ENCODE measurements at places on chromosomes 7 and 10.

GRCh38 chr10:58220769-58221451 lies 46.8 kb downstream of the IPMK start:
- DNase-seq, result no peak

GRCh38 chr10:11012421-11013295 lies 5.0 kb upstream of the CELF2 start:
- no peak for DNase-seq

DNA sequence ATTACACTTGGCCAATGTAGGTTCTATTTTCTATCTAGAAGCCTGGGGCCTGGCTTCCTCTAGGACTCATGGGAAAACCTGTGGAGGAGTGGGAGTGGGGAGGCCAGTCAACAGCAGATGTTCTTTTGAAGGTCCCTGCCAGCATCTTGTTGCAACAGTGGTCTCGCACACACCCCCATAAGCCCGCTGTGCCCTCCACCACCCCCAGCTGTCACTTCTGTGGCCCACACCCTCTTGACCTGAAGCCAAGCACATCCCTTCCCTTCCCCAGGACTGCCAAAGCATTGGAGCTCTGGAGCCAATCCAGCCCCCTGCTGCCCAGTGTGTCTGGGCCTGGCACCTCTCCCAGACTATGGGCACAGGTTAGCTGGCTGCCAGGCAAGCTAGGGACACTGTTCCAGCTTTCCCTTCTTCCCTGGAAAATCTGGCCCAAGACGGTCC lies 1.9 kb upstream of the STX1A start:
- DNase-seq, result no peak

DNA sequence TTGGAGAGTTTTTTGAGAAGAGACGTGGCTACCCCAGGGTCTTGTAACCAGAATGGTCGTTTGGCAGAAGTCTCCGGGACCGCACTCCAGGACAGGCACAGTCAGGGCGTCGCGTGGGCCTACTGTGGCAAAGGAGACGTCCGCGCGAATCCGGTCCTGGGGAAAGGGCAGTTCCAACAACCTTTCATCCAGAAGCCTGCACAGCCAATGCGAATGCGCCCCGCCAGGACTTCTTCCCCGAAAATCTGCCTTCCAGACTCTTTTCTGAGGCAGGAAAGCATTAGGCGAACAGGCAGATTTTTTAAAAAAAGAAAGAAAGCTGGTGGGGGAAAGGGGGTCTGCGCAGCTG lies 2.0 kb downstream of the HPSE2 start:
- no peak for DNase-seq

DNA sequence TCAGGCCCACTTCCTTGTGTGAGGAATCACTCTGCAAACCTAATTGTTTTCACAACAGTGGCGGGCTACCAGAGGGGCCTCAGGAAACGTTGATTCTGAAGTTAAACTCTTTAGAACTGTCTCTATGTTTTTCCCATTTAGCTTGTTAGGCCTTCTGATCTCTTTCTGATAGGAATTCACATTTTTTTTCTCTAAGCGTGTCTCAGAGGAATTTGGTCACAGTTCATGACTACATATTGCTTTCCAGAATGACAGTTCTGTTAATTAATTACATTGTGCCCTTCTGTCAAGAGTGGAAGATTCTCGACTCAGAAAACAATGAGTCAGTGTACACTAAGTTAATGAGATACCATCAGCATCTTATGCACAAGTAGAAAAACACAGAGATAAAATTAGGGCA lies 469.2 kb upstream of the C7orf33 start:
- DNase-seq, result no peak

GRCh38 chr7:77266291-77266794 lies 66.7 kb upstream of the FGL2 start:
- no peak for DNase-seq

DNA sequence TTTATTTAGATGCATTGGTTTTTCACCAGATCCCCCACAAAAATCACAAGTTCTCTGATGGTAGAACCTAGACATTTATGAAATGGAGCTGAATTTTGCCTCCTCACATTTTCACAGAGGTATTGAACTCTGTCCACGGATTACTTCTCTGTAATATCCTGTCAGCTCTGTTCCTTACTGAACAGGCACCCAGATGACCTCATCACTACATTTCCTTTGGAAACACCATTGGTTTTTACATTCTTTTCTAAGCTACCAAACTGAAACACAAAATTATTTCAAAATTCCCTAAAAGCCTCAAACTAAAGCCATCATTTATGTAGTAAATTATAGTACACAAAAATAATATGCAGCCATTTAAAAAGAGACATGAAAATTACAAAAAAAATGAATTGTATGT lies 98.3 kb upstream of the KCNIP2 start:
- no peak for DNase-seq

GRCh38 chr7:88396295-88396947 lies 89.7 kb upstream of the STEAP4 start:
- DNase-seq, result no peak

GRCh38 chr7:111029574-111030251 lies 61.2 kb upstream of the LRRN3 start:
- DNase-seq, result no peak

- no peak for DNase-seq
Measured at GRCh38 chr7:133556553-133556952, 303.7 kb downstream of the EXOC4 start.

DNA sequence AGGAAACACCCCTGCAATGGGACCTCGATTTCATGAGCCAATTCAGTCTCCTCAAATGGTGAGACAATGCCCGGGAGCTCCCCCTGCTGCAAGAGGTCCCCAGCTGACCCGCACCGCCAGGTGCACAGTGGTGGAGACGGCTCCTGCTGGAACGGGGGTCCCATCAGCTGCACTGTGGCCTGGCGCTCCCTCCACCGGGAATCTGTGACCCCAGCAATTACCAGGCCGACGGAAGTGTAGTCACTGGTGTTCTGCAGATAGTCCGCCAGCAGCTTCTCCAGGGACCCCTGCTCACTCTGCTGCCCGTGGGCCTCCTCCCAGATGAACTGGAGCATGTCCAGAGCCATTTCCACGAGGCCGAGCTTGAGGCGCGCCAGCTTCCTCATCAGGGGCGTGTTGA lies 64.9 kb upstream of the NKX6-2 start:
- no peak for DNase-seq

- no peak for DNase-seq
Measured at GRCh38 chr10:99533496-99534449, 1.0 kb downstream of the NKX2-3 start.

DNA sequence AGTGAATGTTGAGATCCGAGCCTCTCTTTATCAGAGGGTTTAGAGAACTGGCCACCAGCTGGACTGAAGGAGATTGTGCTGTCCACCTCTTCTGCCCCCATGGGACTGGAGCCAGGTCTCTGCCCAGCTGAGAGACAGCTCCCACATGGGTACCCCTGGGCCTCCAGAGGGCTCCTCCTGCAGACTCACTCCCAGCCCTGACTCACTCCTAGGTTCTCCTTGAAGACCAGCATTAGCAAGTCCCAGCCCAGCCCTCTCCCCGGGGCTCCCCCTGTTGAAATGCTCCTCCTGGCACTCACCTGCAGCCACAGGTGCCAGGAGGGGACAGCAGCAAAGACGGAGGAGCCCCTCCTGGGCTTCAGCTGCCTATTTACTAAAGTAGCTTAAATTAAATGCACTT lies 126.9 kb downstream of the CXCL12 start:
- no peak for DNase-seq

DNA sequence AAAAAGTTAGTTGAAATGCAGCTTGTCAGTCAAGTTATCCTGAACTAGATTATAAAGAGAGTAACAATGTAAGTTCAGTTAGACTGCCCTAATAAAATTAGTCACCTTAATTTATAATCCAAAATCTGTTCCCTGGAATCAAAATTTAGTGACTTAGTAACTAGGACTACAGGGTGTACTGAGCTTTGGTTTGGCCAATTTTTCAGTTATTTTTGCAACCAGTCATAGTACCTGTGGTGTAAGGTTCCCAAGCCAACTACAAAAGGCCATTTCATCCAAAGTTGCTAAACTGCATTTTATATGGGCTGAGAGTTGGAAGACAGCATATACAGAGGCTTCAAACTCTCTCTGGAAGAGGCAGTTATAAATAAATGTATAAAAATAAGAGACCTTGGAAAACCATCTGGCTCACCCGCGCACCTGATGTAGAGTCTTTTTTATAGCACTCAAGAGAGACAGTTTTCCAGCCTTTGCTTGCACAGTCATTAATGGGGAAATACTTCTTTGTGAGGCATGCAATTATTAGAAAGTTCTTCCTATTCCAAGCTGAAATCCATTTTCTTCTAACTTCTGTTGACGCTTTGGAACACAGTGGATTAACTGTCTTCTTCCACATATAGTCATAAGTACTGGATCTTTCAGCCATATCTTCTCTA lies 59.2 kb downstream of the PUS7 start:
- DNase-seq, result no peak

- no peak for DNase-seq
Measured at GRCh38 chr7:112112822-112113255, 93.4 kb downstream of the DOCK4 start.

DNA sequence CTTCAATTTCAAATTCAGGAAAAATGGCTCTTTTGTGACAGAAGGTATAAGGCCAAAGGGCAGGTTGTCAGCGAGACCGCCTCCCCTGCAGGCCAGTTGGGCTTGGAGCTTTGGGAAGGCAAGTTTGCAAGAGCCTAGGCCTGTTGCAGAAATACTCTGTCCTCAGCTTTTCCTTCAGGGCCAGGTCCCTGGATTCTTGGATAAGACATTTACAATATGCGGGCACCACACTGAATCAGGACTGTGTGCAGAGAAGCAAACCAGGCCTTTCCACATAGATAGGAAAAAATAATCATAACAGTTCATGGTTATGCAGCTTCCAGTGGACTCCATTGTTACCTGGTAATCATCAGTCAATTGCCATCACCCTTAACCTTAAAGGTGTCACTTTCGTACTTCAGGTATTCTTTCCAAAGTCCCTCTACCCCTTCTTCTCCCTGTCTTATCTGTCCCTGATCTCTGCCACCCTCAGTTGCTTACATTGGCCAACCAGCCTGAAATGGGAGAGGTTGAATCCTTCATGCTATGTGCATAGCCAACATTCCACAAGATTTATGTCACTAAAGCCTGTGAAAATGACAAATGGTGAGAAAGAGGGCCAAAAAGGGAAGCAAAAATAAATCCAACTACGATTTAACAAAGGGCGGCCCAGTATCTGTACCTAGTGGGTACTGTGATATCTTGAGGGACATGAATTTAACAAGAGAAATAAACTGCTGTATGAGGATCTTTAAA lies 304.5 kb upstream of the NFE2L3 start:
- DNase-seq, result no peak

- DNase-seq, result peak; percentile 42
Measured at GRCh38 chr10:13347043-13347499, 1.0 kb downstream of the SEPHS1 start.

- DNase-seq, result no peak
Measured at GRCh38 chr10:95467162-95467599, 94.0 kb downstream of the SORBS1 start.

DNA sequence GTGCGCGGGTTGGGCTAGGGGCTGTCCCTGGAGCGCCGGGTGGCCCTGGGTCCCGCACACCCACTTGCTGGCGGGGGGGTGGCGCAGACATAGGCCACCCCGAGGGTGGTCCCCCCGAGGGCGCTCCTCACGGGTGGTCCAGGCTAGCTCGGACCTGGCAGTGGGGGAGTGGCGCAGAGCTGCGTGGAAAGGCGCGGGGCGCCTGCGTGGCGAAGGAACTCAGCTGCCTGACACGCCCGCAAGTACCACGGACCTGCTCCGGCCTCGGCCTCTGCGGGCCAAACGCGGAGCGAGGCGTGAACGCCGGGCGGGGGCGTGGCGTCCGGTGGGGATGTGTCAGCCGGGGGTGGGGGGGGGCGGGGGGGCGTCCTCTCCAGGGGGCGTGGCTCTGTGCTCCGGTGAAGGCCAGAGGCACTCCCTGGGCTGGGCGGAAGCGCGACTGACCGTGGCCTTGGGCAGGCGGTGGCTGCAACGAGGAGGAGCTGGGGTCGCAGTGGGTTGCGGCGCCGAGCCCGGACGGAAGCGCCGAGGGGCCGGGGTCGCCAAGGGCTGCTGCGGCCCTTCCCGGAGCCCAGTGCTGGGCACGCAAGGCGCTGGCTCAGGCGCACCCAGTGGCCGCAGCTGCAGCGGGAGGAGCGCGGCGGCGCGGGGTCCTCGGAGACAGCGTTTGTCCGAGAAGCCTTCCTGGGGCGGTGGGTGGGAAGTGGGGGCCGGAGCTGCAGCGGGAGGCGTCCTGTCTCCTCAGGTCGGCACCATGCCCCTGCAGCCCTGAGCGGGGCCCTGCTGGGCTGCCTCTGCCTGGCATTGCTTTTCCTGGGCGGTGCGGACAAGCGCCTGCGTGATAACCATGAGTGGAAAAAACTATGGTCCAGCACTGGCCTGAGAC lies 58.9 kb upstream of the NUPR2 start:
- DNase-seq, result no peak

GRCh38 chr7:45071528-45071927 lies 17.2 kb downstream of the NACAD start:
- DNase-seq, result no peak

DNA sequence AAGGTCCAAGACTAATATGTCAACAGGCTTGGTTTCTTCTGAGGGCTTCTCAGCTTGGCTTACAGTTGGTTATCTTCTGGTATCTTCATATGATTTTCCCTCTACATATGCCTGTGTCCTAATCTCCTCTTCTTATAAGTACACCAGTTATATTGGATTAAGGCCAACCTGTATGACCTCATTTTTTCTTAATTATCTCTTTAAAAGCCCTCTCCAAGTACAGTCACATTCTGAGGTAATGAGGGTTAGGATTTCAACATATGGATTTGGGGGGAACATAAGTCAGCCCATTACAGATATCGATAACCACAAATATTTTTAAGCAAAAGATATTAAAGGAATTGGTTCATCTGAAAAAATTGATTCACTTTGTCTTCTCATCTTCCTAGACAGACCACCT lies 49.2 kb downstream of the IQUB start:
- no peak for DNase-seq

DNA sequence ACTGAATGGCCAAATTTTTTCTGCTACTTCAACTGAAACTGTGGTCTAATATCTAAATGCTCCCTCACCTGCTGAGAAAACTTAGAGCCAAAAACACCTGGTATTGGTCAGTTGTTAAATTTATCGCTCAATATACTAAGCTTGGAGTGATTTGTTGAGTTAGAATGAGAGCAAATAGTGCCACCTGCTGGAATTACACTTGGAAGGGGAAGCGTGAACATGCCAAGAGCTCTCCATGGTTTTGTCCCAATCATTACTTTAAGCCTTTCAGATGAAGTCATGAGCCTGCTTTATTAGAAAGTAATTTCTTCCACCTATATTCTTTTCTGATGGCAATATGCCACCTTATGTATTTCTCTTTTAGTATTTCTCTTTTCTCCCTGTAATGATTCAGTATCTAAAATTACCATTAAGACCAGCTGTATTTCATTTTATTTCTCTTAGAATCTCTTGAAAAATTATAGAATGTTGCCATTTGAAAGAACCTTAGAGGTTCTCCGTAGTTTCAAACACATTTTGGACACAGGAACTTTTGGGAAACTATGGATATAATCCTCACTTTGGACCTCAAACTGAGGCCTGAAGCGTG lies 447.8 kb upstream of the C7orf33 start:
- DNase-seq, result peak; percentile 10

DNA sequence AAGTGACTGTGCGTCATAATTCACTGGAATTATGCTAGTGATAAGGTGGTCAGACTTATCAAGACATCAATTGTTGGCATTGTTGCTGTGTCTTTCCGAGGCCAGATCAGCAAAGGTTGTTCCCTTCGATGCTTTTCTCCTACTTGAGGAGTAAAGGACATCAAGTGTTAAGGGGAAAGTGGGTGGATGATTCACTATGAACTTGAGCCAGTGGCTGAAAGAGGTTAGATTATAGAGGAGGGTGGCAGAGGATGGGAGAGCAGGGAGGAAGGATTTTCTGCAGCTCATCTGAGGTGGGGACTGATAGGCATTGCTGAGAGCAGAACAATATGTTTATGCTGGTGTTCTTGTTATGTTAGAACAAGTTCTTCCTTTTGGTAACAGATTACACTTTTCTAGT lies 131.4 kb upstream of the AGR3 start:
- DNase-seq, result no peak

All from HuH-7.5 (cell line).